ENCODE measurements at places on chromosomes 5 and 9. TPM values are rescaled to one million over a fixed set of nuclear protein-coding genes. Genes with fewer than 3 reads are reported as not detected.

The PCDH1 gene
- total RNA-seq, result 17.4 TPM

The HSPB3 gene
- total RNA-seq, result not detected

The FYB1 gene
- not detected for total RNA-seq

The PCDHB9 gene
- not detected for total RNA-seq

The TNFAIP8 gene
- 84.9 TPM for total RNA-seq
